Body of pancreas (tissue), 4 donors: ENCODE measurements at places on chromosomes 11 and 22.

GRCh38 chr11:11411401-11411985, 58.4 kb upstream of the CSNK2A3 start:
- no peak overlapping the region for H3K4me3 ChIP-seq
- no peaks in the 10 kb centered on the region for H3K4me1 ChIP-seq

- no peak overlapping the region for H3K4me3 ChIP-seq
- no peak overlapping the region for H3K27ac ChIP-seq
- no peak for DNase-seq
- H3K27me3 ChIP-seq, result no peaks in the 10 kb centered on the region
- H3K36me3 ChIP-seq, result peaks cover 6% of the 10 kb centered on the region
Measured at GRCh38 chr11:32962016-32962415, 53.7 kb upstream of the DEPDC7 start.

- H3K27me3 ChIP-seq, result no peaks in the 10 kb centered on the region
- H3K36me3 ChIP-seq, result no peaks in the 10 kb centered on the region
- DNase-seq, result no peak
- H3K4me1 ChIP-seq, result no peaks in the 10 kb centered on the region
Measured at GRCh38 chr11:62409831-62410230, 9.0 kb upstream of the SCGB1A1 start.

DNA sequence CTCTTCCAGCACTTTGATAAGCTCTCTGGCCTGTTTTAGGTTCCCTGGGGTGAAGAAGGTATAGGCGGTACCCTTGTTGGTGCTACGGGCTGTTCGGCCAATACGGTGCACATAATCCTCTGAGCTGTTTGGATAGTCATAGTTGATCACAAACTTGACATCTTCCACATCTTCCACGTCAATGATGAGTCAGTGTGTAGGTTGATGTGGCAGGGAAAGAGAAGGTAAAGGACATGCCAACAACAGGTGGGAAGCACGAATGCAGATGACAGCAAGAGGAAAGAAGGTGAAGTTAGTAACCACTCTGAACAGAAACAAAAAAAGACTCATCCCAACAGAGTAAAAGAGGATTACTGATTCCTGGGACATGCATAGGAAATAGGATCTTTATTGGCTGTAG, 18.2 kb downstream of the DDX17 start:
- peaks cover 13% of the 10 kb centered on the region for H3K4me1 ChIP-seq
- no peaks in the 10 kb centered on the region for H3K27me3 ChIP-seq
- H3K27ac ChIP-seq, result no peak overlapping the region
- H3K36me3 ChIP-seq, result peaks cover 21% of the 10 kb centered on the region
- no peak overlapping the region for H3K4me3 ChIP-seq
- no peak for DNase-seq

- no peak for DNase-seq
- no peaks in the 10 kb centered on the region for H3K36me3 ChIP-seq
- H3K4me3 ChIP-seq, result no peak overlapping the region
- no peak overlapping the region for H3K27ac ChIP-seq
- no peaks in the 10 kb centered on the region for H3K4me1 ChIP-seq
Measured at GRCh38 chr11:128643661-128644317, 50.1 kb upstream of the FLI1 start.

GRCh38 chr11:66150140-66150539, 80.1 kb downstream of the PACS1 start:
- H3K36me3 ChIP-seq, result no peaks in the 10 kb centered on the region
- no peak for DNase-seq
- no peak overlapping the region for H3K4me3 ChIP-seq
- no peaks in the 10 kb centered on the region for H3K27me3 ChIP-seq
- H3K27ac ChIP-seq, result no peak overlapping the region

GRCh38 chr22:41474872-41475451, 6.0 kb downstream of the ACO2 start:
- no peaks in the 10 kb centered on the region for H3K27me3 ChIP-seq
- no peak overlapping the region for H3K4me3 ChIP-seq
- H3K27ac ChIP-seq, result no peak overlapping the region
- no peaks in the 10 kb centered on the region for H3K36me3 ChIP-seq
- peaks cover 56% of the 10 kb centered on the region for H3K4me1 ChIP-seq

DNA sequence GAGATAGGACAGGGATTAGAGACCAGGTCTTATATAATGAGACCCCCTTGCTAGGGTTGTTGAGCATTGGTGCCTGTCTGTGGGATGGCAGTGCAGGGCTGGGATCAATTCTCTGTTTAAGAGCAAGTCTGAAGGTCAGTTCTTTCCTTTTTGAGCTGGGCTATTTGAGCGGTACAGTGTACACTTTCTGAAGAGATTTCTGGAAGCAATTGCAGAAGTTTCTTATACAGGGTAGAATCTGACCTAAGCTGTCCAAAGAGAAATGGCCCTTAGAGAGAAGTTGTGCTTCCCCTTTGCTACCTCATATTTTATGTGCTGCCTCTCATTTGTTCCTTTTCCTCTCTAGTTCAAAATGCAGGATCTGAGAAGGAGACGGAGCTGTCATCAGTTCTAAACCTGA, 35.8 kb downstream of the CSTPP1 start:
- peaks cover 16% of the 10 kb centered on the region for H3K4me1 ChIP-seq
- H3K27ac ChIP-seq, result peak overlapping the region; percentile 49
- no peaks in the 10 kb centered on the region for H3K27me3 ChIP-seq
- no peak overlapping the region for H3K4me3 ChIP-seq

DNA sequence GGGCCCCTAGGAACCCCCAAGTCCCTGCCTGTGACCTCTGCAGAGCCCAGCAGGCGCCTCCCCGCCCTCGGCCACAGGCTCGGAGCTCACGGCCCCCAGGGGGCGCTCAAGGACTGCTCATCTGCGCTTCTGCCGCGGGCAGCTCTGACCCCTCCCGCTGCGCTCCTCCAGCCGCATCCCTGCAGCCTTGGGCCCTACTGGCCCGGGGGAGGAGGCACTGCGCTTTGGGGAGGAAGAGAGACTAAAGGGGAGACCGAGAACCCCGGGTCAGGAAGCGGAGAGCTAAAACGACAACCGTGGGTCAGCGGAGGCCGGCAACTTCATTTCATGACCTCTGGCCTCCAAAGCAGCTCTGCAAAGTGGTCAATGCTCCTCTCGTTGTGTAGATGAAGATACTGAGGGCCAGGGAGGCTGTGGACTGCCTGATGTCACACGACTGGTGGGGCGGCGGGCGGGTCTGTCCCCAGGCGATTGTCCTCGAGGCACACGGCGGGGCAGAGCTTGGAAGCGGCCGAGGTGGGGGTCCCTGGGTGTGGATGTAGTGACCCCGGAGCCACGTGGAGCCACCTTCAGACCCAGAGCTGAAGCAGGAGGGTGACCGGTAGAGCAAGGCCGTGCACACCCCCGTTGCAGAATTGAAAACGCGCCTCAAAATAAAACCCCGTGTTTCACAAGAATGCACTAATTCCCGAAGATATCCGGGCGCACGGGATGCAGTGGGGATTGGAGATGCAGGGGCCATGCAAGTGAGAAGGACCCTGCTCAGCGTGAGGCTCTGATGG, 2.7 kb upstream of the KRTAP5-6 start:
- no peak overlapping the region for H3K4me3 ChIP-seq
- no peaks in the 10 kb centered on the region for H3K36me3 ChIP-seq
- DNase-seq, result peak; percentile 90
- no peaks in the 10 kb centered on the region for H3K27me3 ChIP-seq

DNA sequence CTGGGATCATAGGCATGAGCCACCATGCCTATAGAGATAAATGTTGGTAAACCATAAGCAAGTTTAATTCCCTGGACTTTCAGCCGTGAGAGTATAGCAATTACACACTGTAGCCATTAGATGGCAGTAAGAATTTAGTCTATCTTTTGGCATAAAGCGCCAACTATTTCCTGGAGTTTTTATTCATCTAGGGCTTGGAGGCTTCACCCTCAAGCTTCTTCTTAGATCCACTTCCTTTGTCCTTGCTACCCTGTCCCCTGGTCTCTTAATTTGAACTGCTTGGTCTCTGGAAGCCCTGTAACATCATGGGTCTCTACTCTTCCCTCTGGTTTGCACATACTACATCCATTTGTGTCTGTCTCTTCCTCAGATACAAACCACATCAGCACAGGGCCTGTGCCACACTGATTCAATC, 38.2 kb downstream of the OR10A6 start:
- no peak overlapping the region for H3K4me3 ChIP-seq
- DNase-seq, result no peak
- H3K4me1 ChIP-seq, result peaks cover 51% of the 10 kb centered on the region
- H3K27ac ChIP-seq, result peak overlapping the region; percentile 78

- no peaks in the 10 kb centered on the region for H3K4me1 ChIP-seq
- no peak overlapping the region for H3K4me3 ChIP-seq
- no peak for DNase-seq
Measured at GRCh38 chr22:46672731-46673130, 52.5 kb downstream of the GRAMD4 start.

DNA sequence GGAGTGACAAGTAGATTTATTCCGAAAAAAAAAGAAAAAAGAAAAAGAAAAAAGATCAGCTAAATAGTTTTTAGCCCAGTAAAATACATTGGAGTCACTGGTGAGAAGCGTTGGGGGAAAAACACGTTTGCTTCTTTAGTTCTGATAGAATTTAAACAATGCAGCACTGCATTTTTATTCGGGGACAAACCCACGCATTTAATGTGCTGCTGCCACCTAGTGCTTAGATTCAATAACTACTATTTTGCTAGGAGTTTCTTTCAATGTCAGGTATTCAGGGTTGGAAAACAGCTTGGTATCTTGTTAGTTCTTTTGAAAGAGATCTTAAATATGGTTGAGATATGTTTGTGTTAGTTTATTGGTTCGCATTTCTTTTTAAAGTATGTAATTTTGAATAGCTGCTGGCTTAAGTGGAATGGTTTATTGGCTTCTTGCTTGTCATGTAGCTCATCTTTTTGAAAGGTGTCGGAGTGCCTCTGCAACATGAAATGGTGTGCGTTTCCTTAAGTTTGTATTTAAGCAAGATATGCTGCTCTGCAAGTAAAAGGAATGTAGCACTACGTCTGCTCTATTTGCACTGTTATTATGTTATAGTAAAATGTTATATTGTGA, 41.9 kb downstream of the SVIP start:
- no peaks in the 10 kb centered on the region for H3K27me3 ChIP-seq
- H3K27ac ChIP-seq, result no peak overlapping the region
- peaks cover 2% of the 10 kb centered on the region for H3K4me1 ChIP-seq
- peak; percentile 26 for DNase-seq
- H3K4me3 ChIP-seq, result no peak overlapping the region

- no peaks in the 10 kb centered on the region for H3K27me3 ChIP-seq
- H3K4me1 ChIP-seq, result no peaks in the 10 kb centered on the region
- H3K27ac ChIP-seq, result no peak overlapping the region
- no peak overlapping the region for H3K4me3 ChIP-seq
Measured at GRCh38 chr11:101211407-101211975, 81.9 kb upstream of the PGR start.
